Hematopoietic multipotent progenitor cell (in vitro differentiated cells): ENCODE measurements at places on chromosomes 4 and X.

DNA sequence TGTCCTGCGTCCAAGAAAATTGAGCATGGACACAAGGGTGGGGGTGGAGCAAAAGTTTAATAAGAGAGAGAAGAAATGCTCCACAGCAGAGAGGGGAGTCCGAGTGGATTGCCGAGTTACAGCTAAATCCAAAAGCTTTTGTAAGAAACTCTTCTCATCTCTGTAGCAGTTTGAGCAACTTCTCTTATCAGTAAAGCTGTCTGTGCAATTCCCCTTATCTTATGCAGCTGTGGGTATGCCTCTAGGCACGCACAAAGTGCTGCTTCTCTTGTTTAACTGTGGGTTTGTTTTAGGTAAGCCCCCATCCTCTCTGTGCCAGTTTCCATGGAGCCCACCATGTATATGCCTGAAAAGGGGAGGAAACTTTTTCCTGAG, 44.8 kb downstream of the HMGB2 start:
- DNase-seq, result peak; percentile 58

DNA sequence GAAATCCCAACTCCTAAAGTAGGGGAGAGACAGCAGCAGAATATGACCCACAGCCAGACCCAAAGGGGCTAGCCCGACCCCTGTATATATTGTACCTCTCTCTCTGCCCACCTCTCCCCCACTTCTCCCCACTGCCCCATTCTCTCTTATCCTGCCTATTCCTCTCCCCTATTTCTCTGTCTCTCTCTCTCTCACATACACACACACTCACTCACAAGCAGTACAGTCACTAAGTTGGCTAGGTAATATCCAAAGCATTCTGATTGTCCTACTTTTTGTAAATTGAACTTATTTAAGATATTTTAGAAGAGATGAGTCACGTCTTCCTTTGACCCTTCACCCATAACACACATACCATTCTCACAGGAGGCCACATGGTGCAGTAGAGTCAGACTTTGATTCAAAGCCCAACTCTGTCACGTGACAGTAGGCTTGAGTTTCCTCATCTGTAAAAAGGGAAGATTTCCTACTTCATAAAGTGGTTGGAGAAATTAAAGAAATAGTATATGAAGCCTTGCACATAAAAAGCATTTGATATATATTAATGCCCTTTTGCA, 29.5 kb downstream of the SRPX2 start:
- DNase-seq, result no peak

DNA sequence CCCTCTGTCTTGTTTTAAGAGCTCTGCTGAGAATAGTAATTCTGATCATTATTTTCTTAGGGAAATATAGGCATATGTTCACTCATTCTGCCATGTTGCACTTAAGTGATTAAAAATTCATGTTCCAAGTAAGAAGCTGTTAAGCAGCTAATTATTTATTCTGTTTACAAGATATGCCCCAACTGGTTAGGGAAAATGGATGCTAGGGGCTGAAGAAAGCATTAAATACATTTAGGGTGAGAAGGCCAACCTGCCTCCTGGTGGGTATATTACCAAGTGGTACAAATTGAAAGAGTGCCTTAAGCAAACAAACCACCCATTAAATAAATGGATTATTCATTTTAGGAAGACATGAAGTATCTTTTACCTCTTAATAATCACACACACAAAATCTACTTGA, 392.6 kb upstream of the EPHA5 start:
- DNase-seq, result no peak

GRCh38 chr4:11428899-11429698, 405 bp upstream of the HS3ST1 start:
- DNase-seq, result peak; percentile 62

GRCh38 chrX:8730812-8731558, 952 bp downstream of the ANOS1 start:
- peak; percentile 17 for DNase-seq

DNA sequence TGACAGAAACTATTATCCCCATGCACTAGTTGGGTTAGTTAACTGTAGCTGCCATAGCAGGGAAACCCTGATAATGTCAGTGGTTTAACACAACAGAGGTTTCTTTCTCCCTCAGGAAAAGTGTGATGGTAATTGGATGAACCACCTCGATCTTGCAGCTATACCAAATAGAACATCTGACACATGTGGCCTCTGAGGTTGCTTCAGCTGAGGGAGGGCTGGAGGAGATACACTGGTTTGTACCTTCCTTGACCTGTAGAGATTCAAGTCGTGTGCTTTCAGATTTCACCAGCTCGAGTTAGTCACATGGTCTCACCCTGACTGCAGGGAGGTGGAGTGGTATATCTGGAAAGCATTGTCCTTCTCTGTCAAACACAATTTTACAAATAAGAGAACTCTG, 147.2 kb upstream of the SFRP2 start:
- no peak for DNase-seq

DNA sequence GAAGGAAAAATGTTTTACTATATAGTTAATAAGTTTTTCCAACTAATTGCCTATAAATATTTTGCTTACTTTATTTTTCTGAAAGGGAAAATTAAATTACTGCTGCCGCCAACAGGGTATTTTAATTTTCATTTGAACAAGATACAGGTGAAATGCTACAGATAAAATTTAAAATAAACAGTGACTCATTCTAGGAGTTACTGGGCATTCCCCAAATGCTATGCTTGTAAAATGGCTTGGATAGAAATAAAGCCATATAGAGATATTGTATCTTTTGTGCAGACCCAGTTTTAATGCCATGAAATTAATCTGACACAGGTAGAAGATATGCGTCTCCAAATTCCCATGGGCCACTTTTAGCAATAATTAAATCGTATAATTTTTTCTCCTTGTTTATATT, 144.5 kb downstream of the NAP1L3 start:
- DNase-seq, result no peak

DNA sequence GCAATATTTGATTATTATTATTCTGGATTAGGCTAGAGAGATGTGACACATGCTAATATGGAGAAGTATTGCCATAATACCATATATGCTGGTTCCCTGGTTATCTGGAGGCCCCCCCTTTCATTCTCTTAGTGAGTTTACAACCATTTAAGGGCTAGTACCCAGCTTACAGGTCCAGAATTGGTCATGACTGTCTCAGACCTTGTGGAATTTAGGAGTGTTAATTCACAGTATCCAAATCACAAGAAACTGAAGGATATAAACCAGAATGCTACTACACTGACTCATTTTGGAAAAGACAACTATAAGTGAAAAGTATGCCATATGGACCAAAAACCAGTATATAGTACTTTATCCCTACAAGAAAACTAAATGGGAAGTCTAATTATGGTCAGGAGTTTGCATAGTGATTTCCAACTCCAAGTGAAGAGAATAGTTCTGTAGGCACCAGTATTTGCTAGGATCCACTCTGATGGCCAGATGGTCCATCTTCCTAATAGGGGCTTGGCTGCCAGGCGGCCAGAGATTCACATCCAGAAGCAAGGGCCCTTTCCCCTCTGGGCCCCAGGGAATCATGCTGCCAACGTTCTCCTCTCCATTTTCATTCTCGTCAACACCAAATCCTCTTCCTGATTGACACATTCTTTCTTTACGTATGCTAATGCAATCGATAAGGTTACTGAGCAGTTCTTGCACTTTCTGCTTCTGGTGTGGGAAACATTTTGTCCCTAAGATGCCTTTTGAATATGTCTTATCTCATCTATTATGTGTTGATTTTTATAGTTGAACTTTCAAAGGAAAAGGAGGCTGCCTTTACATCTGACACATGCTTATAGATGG, 123.6 kb downstream of the SHROOM3 start:
- DNase-seq, result no peak

DNA sequence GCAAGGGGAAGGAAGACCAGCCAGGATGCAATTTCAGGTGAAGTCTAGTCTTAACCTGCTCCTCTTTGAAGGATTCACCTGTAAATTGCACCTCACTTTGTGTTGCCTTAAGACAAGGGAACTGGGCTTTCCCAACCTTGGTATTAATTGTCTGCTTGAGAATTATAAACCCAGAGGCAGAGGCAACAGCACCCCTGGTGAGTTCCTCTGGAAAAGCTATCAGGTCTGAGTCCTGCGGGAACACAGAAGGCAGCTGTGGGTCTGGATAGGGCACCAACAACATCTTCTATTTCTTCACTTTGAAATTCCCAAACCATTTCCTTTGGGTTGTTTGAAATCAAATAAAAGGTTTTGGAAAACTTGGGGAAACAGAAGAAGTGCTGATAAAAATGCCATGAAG, 109.2 kb upstream of the NPY2R start:
- no peak for DNase-seq

- peak; percentile 57 for DNase-seq
Observed at GRCh38 chr4:139665690-139666529, at the start of gene MGST2. TSS of gene MGST2 (plus strand) at chr4:139665819. CDS start at chr4:139666020, 201 bp downstream.

DNA sequence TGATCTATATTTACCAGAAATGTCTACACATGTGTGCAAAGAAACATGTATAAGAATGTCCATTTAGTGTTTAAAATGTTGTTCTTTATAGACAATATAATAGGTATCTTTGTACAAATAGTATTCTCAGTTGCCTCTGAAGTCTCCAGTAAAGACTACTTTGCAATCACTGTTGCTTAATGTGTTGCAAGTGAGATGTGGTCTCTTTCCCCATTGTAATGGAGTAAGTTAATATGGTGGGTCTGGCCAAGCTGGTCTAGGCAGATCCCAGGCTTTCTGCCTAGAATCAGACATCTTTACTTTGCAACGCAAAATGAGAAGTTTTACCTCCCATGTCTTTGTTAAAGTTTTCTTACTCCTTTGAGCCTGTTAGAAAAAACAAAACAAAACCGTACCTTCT, 144.8 kb downstream of the GABRA3 start:
- DNase-seq, result no peak

- DNase-seq, result no peak
Observed at GRCh38 chr4:138113819-138114400, 128.2 kb downstream of the SLC7A11 start.

DNA sequence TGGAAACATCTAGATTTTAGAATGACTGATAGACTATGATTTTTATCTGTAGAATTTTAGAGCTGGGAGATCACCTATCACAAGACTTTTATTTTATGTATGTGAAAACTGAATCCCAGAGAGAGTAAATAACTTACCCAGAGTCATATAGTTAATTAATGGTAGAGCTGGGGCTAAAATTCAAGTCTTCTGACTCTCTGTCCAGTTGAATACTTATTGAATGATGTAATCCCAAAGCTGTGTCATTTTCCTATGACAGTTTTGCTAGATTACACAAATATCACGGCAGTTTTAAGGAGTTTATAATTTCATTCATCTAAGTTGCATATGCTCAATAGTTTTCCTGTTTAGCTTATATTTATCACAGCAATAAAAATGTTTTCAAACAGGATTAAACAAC, 6.7 kb downstream of the NRK start:
- no peak for DNase-seq

- peak; percentile 52 for DNase-seq
Observed at GRCh38 chr4:76748649-76749048, 149.3 kb downstream of the SOWAHB start.

DNA sequence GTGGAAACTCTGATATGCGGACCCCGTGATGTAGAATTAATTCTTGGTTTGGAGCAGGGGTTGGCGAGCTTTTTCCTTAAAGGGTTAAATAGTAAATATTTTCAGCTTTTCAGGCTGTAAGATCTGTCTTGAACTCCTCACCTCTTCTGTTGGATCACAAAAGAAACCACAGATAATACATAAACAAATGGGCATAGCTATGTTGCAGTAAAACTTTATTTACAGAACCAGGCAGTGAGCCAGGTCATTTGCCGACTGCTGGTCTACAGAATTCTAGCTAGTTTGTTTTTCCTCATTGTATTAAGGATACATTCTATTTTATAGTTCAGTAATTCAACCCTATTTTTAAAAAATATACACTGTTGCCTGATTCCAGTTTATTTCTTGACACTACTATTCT, 116.6 kb downstream of the PAPSS1 start:
- no peak for DNase-seq

DNA sequence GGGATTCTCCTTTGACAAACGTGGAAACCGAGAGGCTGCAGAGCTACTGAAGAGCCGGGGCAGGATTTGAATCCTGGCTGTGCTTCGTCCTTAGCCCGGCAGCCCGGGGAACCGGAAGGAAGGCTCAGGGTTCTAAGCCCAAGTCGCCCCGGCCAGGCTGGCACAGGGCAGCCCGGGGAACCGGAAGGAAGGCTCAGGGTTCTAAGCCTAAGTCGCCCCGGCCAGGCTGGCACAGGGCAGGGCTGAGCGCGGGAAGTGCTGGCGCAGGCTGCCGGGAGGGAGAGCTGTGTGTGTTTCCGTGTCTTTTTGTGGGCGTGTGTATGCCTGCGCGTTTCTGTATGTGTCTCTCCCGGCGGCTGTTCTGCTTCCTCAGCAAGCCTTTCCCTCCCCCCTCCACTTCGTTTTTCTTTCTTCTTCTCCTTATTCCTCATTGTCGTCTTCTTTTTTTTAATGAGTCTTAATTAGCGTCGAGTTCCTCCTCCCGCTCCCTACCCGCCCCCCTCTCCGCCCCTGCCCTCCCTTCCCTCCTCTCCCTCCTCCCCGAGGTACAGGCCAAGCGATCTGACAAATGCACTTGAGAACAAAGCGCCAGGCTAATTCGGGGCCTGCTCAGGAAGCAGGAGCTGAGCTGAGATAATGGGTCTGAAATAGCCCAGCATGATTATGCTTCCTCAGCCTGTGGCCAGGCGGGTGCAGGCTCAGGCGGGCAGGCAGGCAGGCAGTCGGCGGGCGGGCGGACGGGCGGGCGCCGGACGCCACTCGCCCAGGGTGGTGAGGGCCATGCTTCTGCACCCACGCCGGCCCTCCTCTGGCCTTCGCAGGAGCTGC, 65.9 kb downstream of the EFNB1 start:
- peak; percentile 91 for DNase-seq

DNA sequence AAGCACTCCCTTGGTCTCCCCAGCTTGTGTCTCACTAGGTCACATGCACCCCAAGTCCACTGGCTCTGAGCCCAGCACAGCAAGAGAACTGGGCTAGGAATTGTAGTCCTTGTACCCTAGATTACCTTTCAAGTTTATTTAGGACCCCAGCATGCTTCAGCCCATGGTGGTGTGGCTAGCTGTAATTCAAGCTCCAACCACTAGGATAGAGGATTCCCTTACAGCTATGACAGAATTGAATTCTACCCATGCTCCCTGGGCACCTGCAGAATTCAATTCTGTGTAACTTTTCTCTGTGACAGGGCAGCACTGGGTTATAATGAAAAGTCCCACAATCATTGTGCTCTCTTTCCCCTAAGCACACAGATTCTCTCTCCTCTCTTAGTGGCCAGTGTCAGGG, 253.8 kb upstream of the DMD start:
- no peak for DNase-seq

DNA sequence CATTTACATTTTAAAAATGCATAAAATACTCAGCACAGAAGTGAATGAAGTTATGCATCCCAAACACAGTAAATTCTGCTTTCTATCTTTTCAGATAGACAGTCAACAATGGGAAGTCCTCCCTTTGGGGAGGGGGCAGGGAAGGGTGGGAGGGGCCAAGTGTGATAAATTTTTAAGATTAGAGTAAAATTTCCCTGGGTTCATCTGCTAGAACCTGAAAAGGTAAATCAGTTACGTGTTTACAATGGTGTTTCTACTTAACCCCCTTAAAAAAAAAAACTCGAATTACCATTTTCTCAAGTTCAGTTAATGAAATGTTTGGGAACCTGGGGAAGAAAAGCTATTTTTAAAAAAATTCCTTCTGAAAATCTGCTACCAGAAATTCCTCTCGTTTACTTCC, 9.1 kb downstream of the PITX2 start:
- no peak for DNase-seq

- no peak for DNase-seq
Observed at GRCh38 chrX:17052793-17053192, 106.3 kb downstream of the REPS2 start.
